ENCODE measurements at places on chromosomes 7 and 10. TPM values are rescaled to one million over a fixed set of nuclear protein-coding genes. Genes with fewer than 3 reads are reported as not detected.

- no peak for DNase-seq
These were observed 59.0 kb downstream of the CCDC6 start for GRCh38 chr10:59847326-59847725.

GRCh38 chr10:14585287-14586193 is 189.2 kb downstream of the FAM107B start:
- DNase-seq = no peak

GRCh38 chr10:22491931-22492615 is 146.8 kb downstream of the SPAG6 start:
- DNase-seq = no peak

DNA sequence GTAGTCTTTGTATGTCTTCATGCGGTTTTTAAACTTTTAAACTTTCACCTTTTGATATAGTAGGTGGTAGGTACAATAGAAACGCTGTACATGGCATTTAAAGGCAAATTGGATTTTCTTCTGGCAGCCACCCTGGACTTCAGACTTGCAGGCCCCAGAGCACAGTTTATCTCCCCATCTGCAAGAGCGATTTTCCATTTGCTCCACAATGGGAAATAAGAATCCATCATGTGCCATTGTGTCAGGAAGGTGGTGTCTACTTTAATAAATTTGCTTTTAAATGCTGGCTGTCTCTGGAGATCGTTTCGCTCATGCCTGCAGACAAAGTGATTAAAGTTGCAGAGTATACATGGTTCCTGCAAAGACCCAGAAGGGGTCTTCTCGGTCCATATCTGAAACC is 38.9 kb downstream of the UNC5B start:
- no peak for DNase-seq

DNA sequence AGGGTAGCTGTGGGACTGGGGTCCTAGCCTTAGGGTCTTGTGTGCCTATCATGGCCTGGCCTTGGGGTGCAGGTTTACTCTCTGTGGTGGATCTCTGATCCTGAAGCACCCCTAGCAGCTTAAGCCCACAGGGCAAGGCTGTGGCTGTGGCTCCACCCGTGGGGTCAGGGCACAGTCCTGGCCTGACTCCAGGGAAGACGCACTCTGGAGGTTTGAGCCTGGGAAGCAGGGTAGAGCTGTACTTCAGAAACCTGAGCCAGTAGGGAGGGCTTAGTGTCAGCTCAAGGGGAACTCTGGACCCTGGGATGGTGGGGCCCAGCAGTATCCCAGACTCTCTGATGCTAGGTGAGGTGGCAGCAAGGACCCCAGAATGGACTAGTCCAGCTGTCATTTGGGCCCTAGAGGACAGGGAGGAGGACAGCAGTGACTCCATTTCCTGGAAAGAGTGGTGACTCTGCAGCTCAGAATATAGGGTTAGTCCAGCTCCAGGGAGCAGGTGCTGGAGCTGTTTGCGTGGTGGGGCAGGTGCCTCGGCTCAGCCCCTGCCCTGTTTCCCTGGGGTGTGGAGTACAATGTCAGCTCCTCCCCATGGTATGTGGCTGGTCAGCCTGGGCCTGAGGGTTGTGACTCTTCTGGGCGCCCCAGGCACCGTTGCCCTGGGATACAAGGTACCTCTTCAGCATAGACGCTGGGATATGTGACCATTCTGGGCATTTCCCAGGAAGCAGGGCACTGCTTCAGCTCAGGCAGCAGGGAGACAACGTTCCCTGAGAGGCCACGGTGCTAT is 15.8 kb downstream of the GTPBP4 start:
- DNase-seq = peak; percentile 38

DNA sequence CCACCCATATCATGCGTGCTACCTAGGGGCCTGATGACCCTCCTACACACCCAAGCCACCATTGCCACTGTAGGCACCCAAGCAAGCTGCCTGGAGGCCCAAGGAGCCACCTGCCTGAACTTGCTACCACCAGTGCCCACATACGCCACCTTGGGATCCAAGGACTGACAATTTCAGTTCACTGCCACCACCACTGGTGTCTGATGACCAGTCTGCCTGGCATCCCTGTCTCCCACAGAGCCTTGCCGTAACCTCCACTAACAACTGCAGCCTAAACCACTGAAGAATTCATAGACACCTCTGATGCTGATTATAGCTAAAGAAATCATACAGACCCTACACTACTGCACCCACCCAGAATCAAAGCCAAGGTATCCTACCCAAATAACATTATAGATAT is 58.8 kb downstream of the TMEM178B start:
- DNase-seq = no peak

GRCh38 chr10:33271969-33272583 is 62.4 kb downstream of the NRP1 start:
- DNase-seq = no peak

DNA sequence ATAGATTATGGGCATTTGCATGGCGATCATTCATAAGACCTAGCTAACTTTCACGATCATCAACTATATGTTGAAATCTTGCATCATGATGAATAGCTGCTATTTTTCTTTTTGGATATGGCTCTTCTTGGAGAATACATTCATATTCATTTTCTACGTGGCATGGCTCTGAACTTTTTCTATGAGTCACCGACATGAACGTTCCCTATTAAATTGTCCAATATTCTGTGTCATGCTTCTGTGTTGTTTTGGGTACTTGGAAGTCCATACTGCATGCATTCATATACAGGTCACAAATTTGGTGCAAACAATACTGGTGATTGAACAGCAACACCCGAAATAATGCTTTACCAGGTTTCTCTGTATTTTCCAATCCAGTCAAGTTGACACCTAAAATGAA is 37.9 kb upstream of the ANKRD1 start:
- DNase-seq = no peak

GRCh38 chr7:84060760-84061261 is 133.8 kb downstream of the SEMA3A start:
- no peak for DNase-seq

GRCh38 chr7:1521456-1521855 is 9.0 kb upstream of the MAFK start:
- DNase-seq = no peak

BTBD16 gene
- total RNA-seq = not detected

IKZF1 gene
- total RNA-seq = 2.2 TPM

KAZALD1 gene
- 12.1 TPM for total RNA-seq

GPER1 gene
- total RNA-seq = 2.9 TPM

ANKRD61 gene
- total RNA-seq = not detected

MYH16 gene
- total RNA-seq = not detected

CRHR2 gene
- total RNA-seq = 0.57 TPM

CYP26C1 gene
- total RNA-seq = not detected

RBP4 gene
- 2.1 TPM for total RNA-seq

CRTAC1 gene
- 3.2 TPM for total RNA-seq

SLC18A3 gene
- total RNA-seq = not detected

OPN1SW gene
- total RNA-seq = not detected

Data from cardiac septum (tissue), 1 donor.